ENCODE measurements at places on chromosomes 16 and 17.

GRCh38 chr16:84292011-84292410 lies 2.7 kb upstream of the WFDC1 start:
- DNase-seq = no peak

DNA sequence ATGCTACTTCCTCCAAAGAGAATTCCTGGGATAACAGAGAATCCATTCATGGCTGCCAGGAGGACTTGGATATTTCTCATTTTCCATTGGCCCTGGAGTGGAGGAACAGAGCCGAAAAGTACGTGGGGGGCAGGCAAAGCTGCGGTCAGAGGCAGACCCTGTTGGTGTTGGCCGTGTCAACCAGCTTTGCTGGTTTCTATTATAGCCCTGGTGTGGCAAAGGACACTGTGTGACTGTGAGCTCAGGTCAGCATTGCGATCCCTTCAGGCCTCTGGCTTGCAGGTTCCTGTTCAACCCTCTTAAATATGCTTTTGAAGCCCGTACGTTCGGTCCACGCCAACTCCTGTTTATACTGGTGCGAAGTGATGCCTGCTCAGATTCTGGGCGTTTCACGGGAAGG lies 596.2 kb downstream of the MAF start:
- DNase-seq = no peak

- no peak for DNase-seq
These were observed 45.5 kb downstream of the KATNIP start for GRCh38 chr16:27595475-27595874.

DNA sequence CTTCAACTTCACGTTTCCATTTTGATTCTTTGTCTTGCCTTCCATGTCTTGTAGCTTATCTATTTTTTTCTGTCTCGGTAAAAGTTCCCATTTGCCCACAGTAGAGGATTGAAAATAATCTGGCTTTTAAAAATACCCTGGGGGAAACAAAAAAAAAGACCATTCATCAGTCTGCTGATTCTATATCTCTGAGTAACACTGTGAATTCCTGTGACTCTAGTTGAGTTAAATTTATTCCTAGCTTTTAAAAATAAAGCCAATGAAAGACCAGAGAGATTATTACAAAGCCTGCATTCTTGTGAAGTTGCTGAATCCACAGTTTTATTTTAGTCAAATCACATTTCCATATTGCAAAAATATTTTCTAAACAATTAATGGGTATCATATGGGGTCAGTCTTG lies 532.3 kb downstream of the CDH13 start:
- no peak for DNase-seq

GRCh38 chr17:35973333-35974260 lies 7.7 kb downstream of the CCL16 start:
- DNase-seq = no peak

GRCh38 chr16:88920618-88921590 lies 54.4 kb upstream of the PABPN1L start:
- DNase-seq = peak; percentile 46

DNA sequence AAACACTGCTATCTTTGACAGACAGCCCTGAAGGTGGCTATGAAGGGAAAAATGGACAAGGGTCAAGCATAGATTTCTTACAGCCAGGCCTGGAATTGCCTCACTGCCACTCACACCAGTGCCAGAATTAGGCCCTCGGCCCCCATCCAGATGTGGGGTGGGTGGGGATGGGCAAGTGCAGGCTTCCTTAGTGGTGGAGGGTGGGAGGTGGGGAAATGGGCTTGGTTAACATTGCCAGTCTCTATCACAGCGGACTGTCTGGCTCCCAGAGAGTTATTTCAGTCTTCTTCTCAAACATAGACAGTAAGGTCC lies 24.9 kb downstream of the B9D1 start:
- DNase-seq = no peak

GRCh38 chr17:55279203-55279602 lies 14.4 kb downstream of the HLF start:
- no peak for DNase-seq

DNA sequence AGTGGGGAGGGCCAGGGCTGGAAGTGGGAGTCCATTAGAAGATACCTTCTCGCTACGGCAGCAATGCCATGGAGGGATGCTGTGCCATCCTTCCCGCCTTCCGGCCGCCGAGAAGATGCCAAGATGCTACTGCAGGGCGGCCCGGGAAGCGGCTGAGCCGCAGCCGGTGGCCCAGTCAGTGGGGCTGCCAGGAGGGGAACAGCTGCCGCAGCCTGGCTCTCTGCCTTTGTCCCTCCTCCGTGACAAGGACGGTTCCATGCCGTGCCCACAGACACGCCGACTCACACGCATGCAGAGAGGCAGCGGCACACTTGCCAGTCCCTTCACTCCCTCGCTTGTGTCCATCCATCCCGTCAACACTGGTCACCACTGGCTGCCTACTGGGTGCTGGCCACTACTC lies 20.2 kb upstream of the NCBP3 start:
- DNase-seq = no peak

DNA sequence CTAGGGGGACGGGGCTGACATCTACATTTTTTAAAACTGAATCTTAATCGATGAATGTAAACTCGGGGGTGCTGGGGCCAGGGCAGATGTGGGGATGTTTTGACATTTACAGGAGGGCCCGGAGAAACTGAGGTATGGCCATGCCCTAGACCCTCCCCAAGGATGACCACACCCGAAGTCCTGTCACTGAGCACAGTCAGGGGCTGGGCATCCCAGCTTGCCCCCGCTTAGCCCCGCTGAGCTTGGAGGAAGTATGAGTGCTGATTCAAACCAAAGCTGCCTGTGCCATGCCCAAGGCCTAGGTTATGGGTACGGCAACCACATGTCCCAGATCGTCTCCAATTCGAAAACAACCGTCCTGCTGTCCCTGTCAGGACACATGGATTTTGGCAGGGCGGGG lies 21.4 kb downstream of the ADAM11 start:
- DNase-seq = no peak

DNA sequence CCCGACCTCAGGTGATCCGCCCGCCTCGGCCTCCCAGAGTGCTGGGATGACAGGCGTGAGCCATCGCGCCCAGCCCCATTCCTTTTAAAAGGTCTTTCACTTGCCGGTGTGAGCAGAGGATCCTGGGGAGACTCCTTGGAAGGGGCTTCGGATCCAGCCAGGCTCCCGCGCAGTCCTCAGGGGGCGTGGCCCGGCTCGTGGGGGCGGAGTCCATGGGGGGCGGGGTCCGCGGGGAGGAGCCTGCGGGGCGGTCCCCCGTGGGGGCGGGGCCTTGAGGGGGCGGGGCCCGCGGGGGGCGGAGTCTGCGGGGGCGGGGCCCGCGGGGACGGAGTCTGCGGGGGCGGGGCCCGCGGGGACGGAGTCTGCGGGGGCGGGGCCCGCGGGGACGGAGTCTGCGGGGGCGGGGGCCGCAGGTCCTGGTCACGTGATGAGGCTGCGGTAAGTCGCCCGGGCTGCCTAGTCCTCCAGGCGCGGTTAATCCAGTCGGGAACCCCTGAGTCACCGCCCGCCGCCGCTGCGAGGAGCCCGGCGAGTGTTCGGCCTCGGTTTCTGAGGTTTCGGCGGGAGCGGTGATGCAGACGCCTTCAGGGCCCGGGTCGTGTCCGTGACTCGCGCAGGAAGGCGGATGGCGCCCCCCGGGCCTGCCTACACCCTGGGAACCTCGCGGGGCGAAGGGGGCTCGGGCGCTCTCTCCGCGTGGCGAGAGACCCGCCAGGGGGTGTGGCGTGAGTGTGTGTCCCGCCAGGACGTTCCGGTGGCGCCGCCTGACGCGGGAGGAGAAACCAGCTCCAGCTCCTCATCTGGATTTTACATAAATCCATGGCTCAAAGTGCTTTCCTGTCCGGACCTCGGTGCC lies 23.6 kb upstream of the ABR start:
- DNase-seq = peak; percentile 63

- no peak for DNase-seq
These were observed 131.9 kb upstream of the SHISA6 start for GRCh38 chr17:11109106-11109505.

- DNase-seq = no peak
These were observed 105.7 kb downstream of the C17orf67 start for GRCh38 chr17:56727876-56728617.

- DNase-seq = no peak
These were observed 7.5 kb downstream of the SLC5A11 start for GRCh38 chr16:24853169-24853824.

- DNase-seq = no peak
These were observed 17.9 kb upstream of the GPT2 start for GRCh38 chr16:46866286-46866685.

DNA sequence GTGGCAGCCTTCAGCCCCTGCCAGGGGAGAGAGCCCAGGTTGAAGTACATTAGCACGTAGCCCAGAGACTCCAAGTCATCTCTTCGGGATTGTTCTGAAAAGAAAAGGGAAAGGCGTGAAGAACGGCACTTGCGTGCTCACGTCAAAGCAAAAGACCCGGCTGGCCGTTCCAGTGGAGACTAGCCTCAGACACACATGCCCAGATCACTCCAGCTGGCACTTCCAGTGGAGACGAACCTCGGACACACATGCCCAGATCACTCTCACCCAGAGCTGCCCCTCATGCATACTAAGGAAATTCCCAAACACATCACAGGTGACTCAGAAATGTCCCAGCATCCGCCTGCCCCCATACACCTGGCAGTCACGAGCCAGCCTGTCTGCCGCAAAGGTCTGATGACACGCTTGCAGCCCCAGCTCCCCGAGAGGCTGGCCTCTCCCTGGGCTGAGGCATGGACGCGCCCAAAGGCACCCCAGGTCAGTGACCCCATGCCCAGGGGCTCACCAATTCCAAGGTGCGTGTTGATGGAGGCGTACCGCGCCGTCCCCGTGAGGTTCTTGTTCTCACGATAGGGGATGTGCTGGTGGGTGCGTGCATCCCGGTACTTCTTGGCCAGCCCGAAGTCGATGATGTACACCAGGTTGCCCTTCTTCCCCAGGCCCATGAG lies 20.9 kb downstream of the CSNK1D start:
- no peak for DNase-seq

GRCh38 chr16:4922721-4923342 lies 14.1 kb downstream of the PPL start:
- no peak for DNase-seq

- no peak for DNase-seq
These were observed 30.8 kb upstream of the DHX40 start for GRCh38 chr17:59534583-59534982.

GRCh38 chr17:8041249-8041928 lies 2.5 kb downstream of the ALOX15B start:
- no peak for DNase-seq

DNA sequence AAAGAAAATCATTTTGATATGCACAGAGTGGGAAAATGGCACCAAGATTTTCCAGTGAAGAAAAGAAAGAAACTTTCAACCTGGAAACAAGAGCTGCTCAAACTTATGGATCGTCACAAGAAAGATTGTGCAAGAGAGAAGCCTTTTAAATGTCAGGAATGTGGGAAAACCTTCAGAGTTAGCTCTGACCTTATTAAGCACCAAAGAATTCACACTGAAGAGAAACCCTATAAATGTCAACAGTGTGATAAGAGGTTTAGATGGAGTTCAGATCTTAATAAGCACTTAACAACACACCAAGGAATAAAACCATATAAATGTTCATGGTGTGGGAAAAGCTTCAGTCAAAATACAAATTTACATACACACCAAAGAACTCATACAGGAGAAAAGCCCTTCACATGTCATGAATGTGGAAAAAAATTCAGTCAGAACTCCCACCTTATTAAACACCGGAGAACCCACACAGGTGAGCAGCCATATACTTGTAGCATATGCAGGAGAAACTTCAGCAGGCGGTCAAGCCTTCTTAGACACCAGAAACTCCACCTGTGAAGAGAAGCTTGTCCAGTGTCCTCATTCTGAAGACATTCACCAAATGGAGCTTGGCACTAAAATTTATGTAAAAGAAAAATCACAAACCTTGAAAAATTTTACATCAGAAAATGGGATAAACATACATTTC lies 12.2 kb downstream of the ZNF75A start:
- peak; percentile 64 for DNase-seq

- no peak for DNase-seq
These were observed 26.5 kb downstream of the ASIC2 start for GRCh38 chr17:33266611-33267010.

- DNase-seq = no peak
These were observed 22.5 kb upstream of the SP6 start for GRCh38 chr17:47873200-47874090.

DNA sequence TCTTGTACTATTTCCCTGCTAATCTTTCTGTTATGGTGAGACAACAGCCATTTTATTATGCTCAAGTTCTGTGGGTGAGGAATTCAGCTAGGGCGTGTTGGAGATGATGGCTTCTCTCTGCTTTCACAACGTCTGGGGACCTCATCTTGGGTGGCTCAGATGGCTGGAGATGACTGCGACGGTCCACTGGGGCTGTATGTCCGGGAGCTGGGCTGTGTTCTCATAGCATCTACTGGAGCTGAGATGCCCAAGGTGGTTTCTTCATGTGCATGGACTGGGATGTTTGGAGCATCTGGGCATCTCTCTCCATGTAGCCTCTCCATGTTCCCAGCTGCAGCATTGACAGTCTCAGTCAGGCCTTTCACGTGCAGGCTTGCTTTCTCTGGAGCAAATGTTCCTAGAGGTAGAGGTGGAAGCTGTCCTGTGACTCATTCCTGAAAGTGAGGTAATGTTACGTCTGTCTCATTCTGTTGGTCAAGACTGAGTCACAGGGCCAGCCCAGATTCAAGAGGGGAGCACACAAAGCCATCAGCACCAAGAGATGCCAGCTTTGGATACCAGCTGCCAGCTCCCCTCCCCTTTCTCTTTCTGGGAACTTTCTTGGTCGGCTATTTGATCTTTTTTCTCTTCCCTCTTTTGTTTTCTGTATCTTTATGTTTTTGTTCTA lies 96.2 kb downstream of the RAP1GAP2 start:
- peak; percentile 81 for DNase-seq

GRCh38 chr16:87240211-87241136 lies 76.7 kb downstream of the C16orf95 start:
- DNase-seq = no peak

DNA sequence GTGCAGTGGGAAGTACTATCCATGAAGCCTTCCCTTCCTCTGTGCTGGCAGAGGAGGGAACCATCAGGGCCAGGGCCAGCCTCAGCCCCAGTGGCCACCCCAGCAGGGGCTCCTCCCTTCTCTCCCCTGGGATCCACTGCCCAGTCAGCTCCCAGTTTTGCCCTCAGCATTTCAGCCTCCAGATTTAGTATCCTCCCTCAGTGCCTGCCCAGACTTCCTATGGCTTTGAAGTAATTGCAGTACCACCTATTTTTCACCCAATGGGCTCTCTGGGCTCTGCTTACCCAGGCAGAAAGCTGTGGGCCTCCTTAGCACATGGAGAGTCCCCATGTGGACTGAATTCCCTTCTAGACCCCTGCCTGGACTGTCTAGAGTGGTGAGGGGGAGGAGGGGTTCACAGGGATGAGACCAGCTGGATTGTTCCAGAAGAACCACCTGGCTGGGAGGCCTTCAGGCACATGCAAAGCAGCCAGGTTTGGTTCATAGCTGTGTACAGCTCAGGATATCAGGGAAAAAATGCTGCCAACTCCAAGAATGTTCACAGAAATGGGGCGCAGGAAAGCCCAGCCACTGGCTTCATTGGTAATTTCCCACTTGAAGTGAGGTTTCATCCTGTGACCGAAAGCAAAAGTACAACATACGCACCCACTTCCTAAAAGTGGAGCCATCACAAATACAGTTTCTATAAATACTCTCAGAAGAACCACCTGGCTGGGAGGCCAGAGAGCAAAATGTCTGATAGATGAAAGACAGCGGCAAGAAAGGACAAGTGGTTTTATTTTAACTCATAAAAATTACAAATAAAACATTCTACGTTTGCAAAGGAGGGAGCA lies 15.2 kb upstream of the HERPUD1 start:
- no peak for DNase-seq
